ENCODE measurements at places on chromosomes 6 and 20.

DNA sequence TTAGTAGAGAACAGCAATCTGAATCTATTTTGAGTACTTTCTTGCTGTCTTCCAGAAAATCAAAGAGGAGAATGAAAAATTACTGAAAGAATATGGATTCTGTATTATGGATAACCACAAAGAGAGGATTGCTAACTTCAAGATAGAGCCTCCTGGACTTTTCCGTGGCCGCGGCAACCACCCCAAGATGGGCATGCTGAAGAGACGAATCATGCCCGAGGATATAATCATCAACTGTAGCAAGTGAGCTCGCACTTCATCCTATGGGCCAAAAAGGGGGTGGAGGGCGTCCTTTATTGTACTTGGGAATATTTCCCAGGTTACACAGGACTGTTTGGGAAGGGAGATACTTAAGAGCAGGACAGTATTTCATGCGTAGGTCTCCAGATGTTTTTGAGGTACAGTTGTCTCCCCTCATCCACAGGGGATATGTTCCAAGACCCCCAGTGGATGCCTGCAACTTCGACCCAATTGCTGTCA lies 37.3 kb upstream of the PLCG1 start:
- no peak for DNase-seq

- DNase-seq, result no peak
These were observed 17.3 kb upstream of the FRMD1 start for GRCh38 chr6:168096271-168096764.

GRCh38 chr6:110898111-110898510 lies 23.5 kb downstream of the AMD1 start:
- DNase-seq, result no peak

DNA sequence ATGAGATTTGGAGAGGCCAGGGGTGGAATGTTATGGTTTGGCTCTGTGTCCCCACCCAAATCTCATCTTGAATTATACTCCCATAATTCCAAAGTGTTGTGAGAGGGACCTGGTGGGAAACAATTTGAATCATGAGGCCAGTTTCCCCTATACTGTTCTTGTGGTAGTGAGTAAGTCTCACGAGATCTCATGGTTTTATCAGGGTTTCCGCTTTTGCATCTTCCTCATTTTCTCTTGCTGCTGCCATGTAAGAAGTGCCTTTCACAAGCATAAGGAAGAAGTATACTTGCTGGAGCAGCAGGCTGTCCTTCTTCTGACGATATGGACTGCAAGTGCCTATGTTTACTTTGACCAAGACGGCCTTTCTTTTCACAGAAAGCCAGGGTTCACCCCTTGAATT lies 270.5 kb downstream of the ESR1 start:
- no peak for DNase-seq

DNA sequence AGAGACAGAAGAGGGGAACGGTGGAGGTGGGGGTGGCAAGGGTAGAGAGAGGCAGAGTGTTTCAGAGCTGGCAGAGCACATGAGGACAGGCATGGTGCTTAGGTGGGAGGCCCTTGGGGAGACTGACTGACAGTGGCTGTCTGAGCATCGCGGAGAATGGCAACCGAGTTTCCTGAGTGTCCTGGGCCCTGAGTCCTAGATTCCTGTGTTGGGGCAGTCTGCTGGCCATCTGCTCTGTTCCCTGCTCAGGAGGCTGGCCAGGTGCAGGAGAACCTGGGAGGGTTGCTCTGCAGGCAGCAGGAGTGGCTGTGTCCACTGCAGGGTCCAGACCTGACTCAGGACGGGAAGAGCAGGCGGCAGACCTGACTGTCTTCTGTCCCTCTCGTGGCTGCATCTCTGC lies 248.9 kb downstream of the LRFN2 start:
- DNase-seq, result no peak

- DNase-seq, result no peak
These were observed 31.0 kb downstream of the PRDM13 start for GRCh38 chr6:99637629-99638028.

GRCh38 chr20:41277049-41277448 lies 40.5 kb downstream of the ZHX3 start:
- no peak for DNase-seq

- DNase-seq, result no peak
These were observed 163.1 kb upstream of the THEMIS start for GRCh38 chr6:128063850-128064539.

GRCh38 chr6:104521176-104521575 lies 338.5 kb downstream of the HACE1 start:
- DNase-seq, result no peak

- no peak for DNase-seq
These were observed 67.4 kb downstream of the AIG1 start for GRCh38 chr6:143127941-143128680.

DNA sequence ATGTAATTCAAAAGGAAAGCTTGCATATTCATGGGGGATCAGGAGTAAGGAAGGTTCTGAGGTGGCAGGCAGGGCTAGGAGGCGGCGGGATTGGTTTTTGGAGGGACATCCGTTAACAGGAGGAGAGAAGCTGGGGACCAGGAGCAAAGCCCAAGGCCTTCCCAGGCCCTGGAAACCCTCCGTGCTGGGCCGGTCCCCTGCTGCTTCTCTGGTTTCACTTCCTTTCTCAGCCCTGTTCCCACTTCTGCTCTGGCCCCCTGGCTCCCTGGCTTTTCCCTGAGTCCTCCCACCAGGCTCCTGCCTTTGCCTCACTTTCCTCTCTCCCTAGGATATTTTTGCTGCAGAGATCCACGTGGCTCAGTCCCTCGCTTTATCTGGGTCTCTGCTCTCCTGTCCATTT lies 26.4 kb upstream of the SALL4 start:
- DNase-seq, result no peak

DNA sequence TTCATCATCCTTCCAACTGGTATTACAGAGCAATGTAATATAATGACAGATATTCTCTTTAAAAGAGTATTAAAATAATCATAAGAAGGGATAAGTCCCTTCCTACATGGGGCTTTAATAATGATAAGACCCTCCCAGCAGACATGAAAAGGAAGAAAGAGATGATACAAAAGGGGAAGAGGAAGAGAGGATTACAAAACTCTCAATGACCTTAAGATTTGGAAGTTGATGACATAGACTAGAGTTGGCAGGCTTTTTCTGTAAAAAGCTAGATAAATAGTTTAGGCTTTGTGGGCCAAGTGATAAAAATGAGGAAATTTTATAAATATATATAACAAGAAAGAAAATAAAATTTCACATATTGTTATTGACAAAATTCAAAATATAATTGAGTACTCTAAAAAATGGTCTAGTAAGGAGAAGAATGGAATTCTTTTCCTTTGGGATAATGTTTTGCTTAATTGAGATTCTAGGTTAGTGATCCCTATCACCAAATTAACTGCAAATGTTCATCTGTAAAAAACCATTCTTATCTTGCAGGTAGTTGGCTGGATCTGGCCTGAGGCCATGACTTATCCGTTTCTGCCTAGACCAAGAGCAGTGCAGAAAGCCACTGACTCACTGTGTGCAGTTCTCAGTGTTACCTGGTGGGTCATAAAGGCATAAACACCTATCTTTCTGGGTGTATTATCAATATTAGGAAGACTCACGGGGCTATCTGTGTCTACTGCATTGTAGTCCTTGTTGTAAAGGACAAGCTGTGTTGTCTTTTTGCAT lies 11.0 kb downstream of the RIPOR2 start:
- DNase-seq, result no peak

DNA sequence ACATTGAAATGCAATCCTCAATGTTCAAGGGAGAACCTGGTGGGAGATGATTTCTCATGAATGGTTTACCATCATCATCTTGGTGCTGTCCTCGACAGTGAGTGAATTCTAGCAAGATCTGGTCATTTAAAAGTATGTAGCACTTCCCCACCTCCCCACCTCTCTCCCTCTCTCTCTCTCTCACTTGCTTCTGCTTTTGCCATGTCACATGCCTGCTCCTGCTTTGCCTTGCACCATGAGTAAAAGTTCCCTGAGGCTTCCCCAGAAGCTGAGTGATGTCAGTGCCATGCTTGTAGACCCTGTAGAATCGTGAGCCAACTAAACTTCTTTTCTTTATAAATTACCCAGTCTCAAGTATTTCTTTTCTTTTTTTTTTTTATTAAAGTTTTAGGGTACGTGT lies 60.5 kb downstream of the DST start:
- no peak for DNase-seq

GRCh38 chr20:19275038-19275629 lies 62.7 kb downstream of the SLC24A3 start:
- no peak for DNase-seq

- no peak for DNase-seq
These were observed 89.0 kb upstream of the AKIRIN2 start for GRCh38 chr6:87791029-87791428.

DNA sequence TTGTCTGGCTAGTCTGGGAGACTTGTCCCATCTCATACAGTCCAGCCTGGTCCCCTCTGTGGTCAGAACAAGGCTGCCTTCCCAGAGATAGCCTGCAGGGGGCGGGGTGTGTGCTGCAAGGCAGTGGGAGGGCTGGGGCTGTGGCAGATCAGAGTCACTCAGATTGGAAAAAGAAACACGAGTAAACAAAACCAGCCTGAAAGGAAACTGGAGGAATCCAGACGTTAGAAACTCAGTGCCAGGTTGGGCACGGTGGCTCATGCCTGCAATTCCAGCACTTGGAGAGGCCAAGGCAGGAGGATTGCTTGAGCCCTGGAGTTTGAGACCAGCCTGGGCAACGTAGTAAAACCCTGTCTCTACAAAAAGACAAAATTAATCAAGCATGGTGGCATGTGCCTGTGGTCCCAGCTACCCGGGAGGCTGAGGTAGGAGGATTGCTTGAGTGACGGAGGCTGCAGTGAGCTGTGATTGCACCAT lies 20.2 kb downstream of the LEMD2 start:
- peak; percentile 71 for DNase-seq

DNA sequence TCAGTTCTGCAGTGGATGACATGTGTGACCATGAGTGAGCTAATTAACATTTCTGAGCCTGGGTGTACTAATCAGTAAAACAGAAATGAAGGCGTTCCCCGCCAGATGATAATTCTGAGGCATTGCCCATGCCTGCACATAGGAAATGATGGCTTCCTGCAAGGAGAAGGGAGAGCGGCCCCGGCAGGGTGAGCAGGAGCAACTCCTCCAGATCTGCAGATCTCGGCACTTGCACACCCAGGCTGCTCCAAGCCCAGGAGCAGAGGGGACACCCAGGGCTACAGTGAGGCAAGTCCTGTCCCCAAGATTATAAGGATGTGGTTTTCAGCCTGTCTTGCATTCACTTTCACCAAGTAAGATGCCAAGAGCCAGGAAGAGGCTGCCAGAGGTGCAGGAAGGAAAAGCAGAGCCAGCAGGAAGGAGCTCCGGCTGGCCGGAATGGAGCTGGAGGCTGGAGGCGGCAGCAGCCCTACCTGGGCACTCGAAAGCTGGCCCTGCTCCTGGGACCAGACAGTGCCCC lies 177.5 kb upstream of the CST7 start:
- DNase-seq, result no peak

GRCh38 chr6:139917951-139918630 lies 543.6 kb upstream of the CITED2 start:
- DNase-seq, result no peak

DNA sequence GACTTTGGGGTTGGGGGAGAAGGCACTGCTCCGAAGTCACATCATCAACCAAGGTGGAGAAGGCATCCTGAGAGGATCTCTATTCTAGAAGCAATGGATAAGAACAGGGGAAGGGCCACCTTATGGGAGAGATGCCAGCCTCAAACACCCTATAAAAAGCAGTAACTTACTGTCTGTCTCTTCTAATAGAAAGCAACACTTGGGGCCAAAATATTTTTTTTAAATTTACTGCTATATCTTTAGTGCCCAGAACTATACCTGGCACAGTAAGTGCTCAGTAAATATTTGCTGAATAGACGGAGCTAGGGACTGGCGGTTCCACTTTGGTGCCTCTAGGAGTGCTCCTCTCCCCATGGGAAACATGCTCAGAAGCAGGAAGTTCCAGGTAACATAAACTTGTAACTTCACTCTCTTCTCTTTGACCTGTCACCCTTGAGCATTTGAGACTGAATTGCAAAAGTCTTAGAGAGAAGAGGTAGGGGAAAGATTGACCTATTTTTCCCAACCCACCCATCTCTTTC lies 807 bp upstream of the OTOR start:
- no peak for DNase-seq

GRCh38 chr6:41997456-41997855 lies 52.9 kb upstream of the TAF8 start:
- no peak for DNase-seq

- no peak for DNase-seq
These were observed 365.3 kb upstream of the PTCHD4 start for GRCh38 chr6:48476257-48476656.

- no peak for DNase-seq
These were observed 76.5 kb downstream of the C6orf118 start for GRCh38 chr6:165232731-165233488.

All from stimulated activated CD4-positive, alpha-beta T cell treated with anti-CD3 and anti-CD28 coated beads, Interleukin-4, amount 100 ng/mL, for 4 hours (primary cell).